ENCODE measurements at places on chromosomes 3 and 15.

GRCh38 chr15:33907326-33907725, 61.0 kb upstream of the CHRM5 start:
- H3K27ac ChIP-seq = no peak overlapping the region
- H3K27me3 ChIP-seq = peaks cover 3% of the 10 kb centered on the region
- H3K4me3 ChIP-seq = no peak overlapping the region
- H3K4me1 ChIP-seq = peaks cover 5% of the 10 kb centered on the region
- no peaks in the 10 kb centered on the region for H3K36me3 ChIP-seq

GRCh38 chr15:51144021-51144532, 49.4 kb upstream of the TNFAIP8L3 start:
- H3K27me3 ChIP-seq = no peaks in the 10 kb centered on the region
- peaks cover 7% of the 10 kb centered on the region for H3K36me3 ChIP-seq
- no peak overlapping the region for H3K4me3 ChIP-seq
- no peaks in the 10 kb centered on the region for H3K4me1 ChIP-seq
- no peak for DNase-seq

- H3K4me3 ChIP-seq = no peak overlapping the region
- no peaks in the 10 kb centered on the region for H3K4me1 ChIP-seq
- peaks cover 9% of the 10 kb centered on the region for H3K27me3 ChIP-seq
- no peaks in the 10 kb centered on the region for H3K36me3 ChIP-seq
- DNase-seq = no peak
Measured at GRCh38 chr3:150778793-150779401, 15.9 kb upstream of the SIAH2 start.

GRCh38 chr3:40677321-40677720, 152.6 kb downstream of the ZNF621 start:
- H3K27me3 ChIP-seq = peaks cover 3% of the 10 kb centered on the region
- H3K4me3 ChIP-seq = no peak overlapping the region
- no peak overlapping the region for H3K27ac ChIP-seq
- peaks cover 10% of the 10 kb centered on the region for H3K4me1 ChIP-seq

GRCh38 chr3:107369791-107370190, 7.4 kb upstream of the CCDC54 start:
- H3K27ac ChIP-seq = no peak overlapping the region
- peaks cover 6% of the 10 kb centered on the region for H3K4me1 ChIP-seq
- H3K36me3 ChIP-seq = no peaks in the 10 kb centered on the region
- H3K4me3 ChIP-seq = no peak overlapping the region
- DNase-seq = no peak

GRCh38 chr3:54056521-54056920, 65.8 kb upstream of the CACNA2D3 start:
- no peak for DNase-seq
- no peak overlapping the region for H3K27ac ChIP-seq
- peaks cover 13% of the 10 kb centered on the region for H3K4me1 ChIP-seq
- no peaks in the 10 kb centered on the region for H3K36me3 ChIP-seq

GRCh38 chr3:71310359-71310979, 273.1 kb downstream of the FOXP1 start:
- peaks cover 3% of the 10 kb centered on the region for H3K27me3 ChIP-seq
- H3K4me3 ChIP-seq = no peak overlapping the region
- DNase-seq = no peak
- peak overlapping the region; percentile 39 for H3K27ac ChIP-seq
- peaks cover 19% of the 10 kb centered on the region for H3K36me3 ChIP-seq

All from nephron progenitor cell (in vitro differentiated cells).